Activated CD4-positive, alpha-beta T cell treated with anti-CD3 and anti-CD28 coated beads for 48 hours (primary cell): ENCODE measurements at places on chromosomes 3 and 15.

- no peak for DNase-seq
These were observed 32.0 kb upstream of the SLCO3A1 start for GRCh38 chr15:91821458-91821857.

GRCh38 chr3:161560008-161560637 is 63.5 kb downstream of the OTOL1 start:
- peak; percentile 15 for DNase-seq

DNA sequence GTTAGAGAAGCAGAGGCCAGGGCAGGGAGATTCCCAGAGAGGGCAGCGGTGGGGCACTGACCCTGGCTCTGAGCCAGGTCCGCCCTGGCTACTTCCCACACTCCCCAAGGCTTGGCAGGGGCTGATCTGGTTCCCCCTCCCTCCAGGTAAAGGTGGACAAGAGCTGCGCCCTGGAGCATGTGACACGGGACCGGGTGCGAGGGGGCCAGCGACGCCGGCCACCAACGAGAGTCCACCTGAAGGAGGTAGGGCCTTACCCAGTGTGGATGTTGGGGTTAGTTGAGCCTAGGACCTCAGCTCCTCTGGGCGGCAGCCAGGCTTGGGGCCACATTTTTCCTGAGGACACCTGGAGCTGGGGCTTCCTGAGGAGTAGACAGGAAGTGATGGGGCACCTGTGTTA is 19.6 kb downstream of the PLEKHO2 start:
- DNase-seq: no peak

GRCh38 chr3:186976837-186977750 is 46.8 kb downstream of the ST6GAL1 start:
- no peak for DNase-seq

DNA sequence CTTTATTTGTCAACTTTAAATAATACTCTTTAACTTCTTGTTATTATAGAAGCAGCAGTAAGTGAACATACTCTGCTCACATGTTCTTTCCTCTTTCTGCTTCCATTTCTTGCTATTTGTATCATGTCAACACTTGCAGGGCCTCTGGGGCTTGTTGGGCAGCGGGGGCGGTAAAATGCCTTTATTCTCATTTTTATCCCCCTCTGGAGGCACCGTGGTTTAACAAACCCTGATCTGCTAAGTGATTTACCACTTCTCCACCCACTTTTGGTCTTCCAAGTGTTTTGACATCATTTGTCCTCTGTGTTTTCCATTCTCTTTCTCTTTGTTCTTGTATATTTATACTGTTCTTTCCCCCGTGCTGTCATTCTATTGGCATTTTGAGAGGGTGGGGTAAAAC is 33.9 kb downstream of the SCN10A start:
- no peak for DNase-seq

GRCh38 chr3:71177375-71177774 is 406.2 kb downstream of the FOXP1 start:
- no peak for DNase-seq

DNA sequence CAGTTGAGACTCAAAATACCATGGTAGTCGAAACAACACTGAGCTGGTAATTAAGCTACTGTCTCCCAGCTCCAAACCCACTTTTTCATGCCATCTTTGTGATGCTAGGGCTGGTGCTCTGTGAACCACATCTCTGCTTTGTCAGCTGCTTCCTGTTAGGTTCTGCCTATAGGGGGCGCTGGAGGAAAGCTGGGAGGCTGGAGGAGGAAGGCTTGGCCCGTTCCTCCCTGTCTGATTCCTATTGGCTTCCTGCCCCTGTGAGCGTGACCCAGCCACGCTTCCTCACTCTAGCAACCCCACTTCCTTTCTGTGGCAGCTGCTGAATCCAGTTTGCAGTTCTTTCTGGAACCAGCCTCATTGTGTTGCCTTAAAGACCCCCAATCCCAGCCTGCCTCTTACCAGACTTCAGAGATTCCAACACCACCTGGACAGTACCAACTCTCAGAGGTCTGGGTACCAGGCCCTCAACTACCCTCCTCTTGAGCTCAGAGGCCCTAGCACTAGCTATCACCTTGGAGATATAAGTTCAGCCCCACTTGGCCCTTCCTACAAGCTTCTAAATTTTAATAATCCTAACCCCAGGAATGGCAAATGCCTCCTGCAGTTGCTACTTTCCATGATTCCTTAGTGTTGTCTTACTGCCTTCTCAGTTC is 120.9 kb downstream of the ERC2 start:
- peak; percentile 69 for DNase-seq

DNA sequence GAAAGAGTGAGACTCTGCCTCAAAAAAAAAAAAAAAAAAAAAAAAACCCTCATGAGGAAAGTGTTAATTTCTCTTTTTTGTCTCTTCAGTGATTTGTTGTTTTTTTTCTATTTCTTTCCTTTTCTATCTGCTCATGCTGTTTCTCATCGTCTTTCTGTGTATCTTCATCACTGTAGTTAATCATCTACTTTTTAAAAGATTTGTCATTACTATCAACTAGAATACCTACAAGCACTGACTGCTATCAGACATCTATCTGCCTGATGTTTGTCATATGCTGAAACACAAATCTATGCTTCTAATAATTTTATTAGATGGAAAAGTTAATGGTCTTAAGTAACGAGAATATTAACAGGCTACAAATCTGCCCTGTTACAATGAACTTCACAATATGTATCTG is 26.8 kb downstream of the CCDC14 start:
- DNase-seq: no peak

GRCh38 chr3:76986876-76987474 is 52.9 kb upstream of the ROBO2 start:
- DNase-seq: no peak

GRCh38 chr3:2793987-2794386 is 316.2 kb downstream of the IL5RA start:
- DNase-seq: no peak

GRCh38 chr3:182238126-182238525 is 526.4 kb downstream of the SOX2 start:
- DNase-seq: no peak

DNA sequence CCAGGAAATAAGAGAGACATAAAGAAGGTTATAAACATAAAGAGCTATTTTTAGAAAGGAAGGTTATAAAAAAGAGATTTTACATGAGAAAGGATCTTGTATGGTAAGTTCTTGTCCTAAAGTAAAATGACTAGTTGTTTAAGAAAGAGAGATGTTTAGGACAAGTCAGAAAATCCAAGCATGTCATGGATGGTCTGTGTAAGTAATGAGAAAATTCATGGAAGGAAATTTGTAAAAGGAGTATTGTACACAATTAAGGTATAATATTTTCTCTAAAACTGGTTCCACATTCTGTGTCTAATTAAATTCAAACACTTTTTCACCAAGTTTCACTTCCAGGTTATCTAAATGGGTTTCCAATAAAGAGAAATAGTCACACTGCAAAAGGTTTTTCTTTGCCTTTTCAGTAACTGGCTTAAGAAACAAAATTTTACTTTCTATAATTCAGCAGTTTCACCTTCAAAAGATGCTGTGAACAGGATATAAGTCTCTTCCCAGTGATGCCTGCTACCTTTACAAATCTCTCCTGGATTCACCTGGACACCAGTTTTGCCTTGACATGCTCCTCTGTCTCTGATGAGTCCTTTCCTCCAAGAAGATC is 455.7 kb downstream of the ZIC1 start:
- DNase-seq: no peak

DNA sequence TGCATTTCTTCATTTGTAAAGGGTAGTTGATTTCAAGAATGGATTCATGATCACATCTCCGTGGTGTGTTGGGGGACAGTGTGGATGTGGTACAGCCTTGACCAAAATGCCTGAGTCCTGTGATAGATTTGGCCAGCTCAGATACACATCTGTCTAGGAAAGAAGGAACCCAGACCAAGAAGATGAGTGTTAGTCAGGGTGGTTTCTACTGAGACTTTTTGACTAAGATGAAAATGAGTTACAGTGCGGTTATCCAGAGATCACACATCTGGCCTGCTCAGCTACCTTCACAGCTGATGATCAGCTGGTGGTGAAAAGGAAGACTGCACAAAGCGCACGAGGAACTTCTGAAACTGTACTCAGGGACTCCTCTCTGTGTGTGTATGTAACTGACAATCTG is 68.0 kb downstream of the FNDC3B start:
- DNase-seq: peak; percentile 71

GRCh38 chr3:104717828-104718196 is 648.9 kb upstream of the ALCAM start:
- no peak for DNase-seq

- no peak for DNase-seq
These were observed 36.7 kb downstream of the MEGF11 start for GRCh38 chr15:66216806-66217205.

- no peak for DNase-seq
These were observed 596.9 kb upstream of the ARPP21 start for GRCh38 chr3:35042210-35042991.

DNA sequence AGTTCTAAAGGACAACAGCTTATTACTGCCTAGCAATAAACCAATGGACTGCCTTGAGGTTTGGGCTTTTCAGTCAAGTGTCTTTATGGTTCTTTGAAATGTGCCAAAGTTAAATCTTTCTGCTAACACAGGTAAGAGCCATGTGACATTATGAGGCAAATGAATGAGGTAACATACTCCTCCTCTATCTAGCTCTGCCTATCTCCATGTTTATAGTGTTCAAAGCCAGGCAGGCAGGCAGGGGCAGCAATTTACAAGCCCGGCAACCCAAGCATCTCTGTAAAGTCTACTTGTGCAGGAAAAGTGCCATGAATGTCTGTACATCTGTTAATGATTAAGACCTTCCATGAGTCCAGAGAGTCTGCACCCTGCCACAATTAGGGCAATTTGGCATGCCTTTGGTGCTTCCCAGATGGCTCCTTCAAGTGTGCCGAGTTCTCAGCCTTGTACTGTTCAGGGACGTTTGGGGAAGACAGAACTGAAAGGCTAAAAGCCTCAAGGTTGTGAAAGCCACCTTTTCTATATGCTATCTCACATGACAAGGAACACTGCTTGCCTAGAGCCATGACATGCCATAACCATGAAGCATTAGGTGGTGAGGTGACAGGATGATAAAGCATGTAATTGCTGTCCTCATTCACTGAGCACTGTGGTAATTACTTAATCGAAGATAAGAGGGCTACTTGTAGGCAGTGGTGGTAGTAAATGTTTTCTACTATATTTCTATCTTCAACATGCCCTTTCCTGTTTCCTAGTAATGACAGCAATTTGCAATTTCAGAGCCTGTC is 41.4 kb upstream of the EIF1B start:
- no peak for DNase-seq

DNA sequence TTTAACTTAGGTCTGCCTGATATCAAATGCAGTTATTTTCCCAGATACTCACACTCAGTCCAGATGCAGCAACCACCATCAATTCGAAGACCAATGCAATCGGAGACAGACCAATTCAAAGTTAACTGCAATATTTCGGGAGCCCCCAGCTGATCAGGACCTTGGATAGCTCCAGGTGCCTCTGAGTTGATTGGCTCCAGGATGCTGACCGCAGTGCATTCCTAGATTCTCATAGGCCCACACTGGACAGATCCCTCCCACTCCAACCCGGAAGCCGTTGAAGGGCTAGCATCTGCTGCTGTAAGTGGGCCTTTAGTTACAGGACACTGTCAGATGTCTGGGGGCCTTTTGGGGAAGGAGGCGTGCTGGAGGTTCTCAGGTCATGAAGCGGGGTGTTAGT is 89.5 kb upstream of the ATP2B2 start:
- DNase-seq: peak; percentile 64

DNA sequence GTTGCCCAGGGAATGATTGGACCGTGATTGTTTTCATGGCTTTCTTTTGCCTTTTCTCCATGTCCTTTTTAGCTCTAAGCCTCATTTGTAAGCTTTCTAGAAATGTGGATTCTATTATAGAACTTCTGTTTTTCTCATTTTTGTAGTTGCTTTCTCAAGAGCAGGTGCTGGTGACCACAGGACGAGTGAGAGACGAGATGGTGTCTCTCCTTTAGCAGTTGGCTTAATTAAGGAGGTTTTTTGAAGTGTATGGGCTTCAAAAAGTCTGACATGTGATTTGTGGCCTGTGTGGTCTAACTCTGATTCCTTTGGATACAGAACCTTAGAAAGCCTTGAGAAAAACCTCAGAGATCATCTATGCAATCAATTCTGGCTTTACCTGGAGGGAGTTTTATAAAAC is 292.8 kb downstream of the LPP start:
- no peak for DNase-seq

DNA sequence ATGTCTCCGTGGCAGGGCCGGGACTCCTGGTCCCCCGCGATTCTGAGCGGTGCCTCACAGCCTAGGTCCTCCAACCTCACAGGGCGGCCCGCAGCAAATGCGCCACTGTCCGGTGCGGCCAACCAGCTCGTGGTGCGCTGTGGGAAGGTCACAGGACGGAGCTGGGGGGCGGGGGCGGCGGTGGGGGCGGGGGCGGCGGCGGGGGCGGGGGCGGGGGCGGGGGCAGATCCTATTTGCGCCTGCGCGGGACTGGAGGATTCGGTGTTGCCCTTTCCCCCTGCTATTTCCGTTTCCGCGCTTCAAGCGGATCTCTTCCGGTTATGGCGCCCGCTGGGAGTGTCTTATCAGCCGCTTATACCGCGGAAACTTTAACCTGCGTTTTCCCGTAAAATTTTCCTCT is 106.7 kb upstream of the SNRPN start:
- peak; percentile 12 for DNase-seq

- no peak for DNase-seq
These were observed 6.3 kb downstream of the TIGIT start for GRCh38 chr3:114299941-114300624.

DNA sequence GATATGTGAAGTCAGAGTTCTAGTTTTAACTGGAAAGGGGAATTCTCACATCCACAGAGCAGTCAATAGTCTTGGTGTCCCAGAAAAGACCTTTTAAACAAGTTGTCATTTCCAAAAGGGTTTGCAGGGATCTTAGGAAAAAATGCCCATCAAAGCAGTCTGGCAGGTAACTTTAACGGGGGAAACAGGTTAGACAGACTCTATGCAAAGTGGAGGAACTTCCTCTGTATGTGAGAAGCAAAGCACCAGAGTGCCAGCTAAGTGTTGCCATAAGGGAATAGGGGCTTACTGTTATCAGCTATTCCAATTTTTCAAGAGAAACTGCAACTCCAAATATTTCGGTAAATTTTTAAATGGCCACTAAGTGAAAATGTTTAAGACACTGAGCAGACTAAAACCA is 307.9 kb upstream of the MDFIC2 start:
- no peak for DNase-seq

GRCh38 chr3:45864760-45865519 is 21.4 kb upstream of the CCR9 start:
- peak; percentile 51 for DNase-seq

DNA sequence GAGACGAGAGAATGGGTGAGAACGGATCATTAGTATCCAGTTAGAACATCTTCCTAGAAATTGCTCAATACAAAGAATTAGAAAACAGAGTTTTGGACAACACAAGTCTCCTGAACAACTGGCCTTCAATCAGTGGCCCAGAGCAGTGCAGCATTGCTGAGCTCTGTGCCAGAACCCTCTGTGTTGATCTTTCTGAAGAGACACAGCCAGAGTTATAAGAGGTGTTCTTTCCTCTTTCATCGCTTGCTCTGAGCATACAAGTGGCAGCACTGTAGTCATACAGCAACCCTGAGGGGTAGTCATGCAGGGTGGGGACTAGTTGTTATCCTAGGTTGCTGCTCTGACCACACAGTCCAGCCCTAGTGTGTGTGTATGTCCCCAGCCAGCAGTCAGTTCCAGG is 4.0 kb downstream of the KNSTRN start:
- no peak for DNase-seq

- peak; percentile 55 for DNase-seq
These were observed 7.2 kb downstream of the EOMES start for GRCh38 chr3:27714692-27715453.
